ENCODE measurements at places on chromosomes 3 and 15.

DNA sequence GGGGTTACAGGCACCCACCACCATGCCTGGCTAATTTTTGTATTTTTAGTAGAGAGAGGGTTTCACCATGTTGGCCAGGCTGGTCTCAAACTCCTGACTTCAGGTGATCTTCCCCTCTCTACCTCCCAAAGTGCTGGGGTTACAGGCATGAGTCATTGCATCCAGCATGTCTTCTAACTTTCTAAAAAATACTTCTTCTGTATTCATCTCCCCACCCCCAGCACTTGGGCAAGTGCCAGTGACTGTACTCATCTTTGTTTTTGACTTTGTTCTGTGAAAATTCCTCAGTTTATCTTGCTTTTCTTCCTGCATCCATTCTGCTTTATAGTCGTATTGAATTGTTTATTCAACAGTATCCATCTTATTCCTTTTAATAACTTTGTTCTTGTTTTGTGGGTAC is 47.6 kb downstream of the ARIH1 start:
- peak; percentile 56 for DNase-seq

GRCh38 chr3:78495301-78495700 is 1272.5 kb downstream of the ROBO1 start:
- no peak for DNase-seq

DNA sequence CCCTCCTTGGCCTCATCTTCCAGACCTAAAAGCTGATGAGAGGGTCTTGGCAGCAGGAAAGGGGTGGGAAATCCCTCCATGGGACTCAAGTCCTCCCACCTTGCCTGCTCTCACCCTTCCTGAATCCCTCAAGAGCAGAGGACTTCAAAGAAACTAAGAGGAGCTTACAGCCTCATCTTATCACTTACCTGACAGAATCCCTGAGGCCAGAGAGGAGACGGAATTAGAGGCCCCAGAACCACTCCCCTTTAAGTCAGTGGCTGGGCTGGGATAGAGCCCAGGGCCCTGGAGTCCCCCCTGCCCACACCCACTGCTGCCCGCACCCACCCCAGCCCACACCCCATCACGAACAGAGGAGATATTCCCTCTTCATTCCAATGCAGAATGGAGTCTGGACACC is 15.2 kb downstream of the LOXL1 start:
- peak; percentile 75 for DNase-seq

DNA sequence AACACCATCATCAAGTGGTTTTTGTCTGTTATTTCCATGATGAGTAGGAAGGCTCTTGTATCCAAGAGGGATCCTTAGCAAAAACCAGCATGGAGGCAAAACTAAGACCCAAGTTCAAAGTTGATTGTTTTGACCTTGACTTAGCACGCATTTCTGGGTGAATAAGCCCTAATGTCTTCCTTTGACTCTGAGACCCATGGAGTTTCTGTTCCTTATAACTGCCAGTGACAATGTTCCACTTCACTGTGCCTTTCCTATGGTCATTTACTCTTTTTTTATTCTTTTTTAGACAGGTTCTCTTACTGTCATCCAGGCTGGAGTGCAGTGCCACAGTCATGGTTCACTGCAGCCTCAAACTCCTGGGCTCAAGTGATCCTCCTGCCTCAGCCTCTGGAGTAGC is 118.2 kb upstream of the MRPL3 start:
- DNase-seq, result no peak

- DNase-seq, result no peak
These were observed 612 bp downstream of the GJD2 start for GRCh38 chr15:34754171-34754601.

GRCh38 chr3:171269542-171269941 is 190.7 kb downstream of the TNIK start:
- no peak for DNase-seq

GRCh38 chr15:80026310-80026709 is 33.2 kb upstream of the ZFAND6 start:
- DNase-seq, result no peak

- DNase-seq, result no peak
These were observed 215.5 kb upstream of the LMCD1 start for GRCh38 chr3:8286086-8286485.

- DNase-seq, result no peak
These were observed 25.0 kb upstream of the RPP14 start for GRCh38 chr3:58281069-58281468.

- DNase-seq, result no peak
These were observed 47.2 kb upstream of the SMAD6 start for GRCh38 chr15:66654739-66655375.

GRCh38 chr3:58013973-58014649 is 5.9 kb downstream of the FLNB start:
- DNase-seq, result no peak

GRCh38 chr15:77312523-77312922 is 107.4 kb downstream of the PEAK1 start:
- DNase-seq, result no peak

GRCh38 chr3:143597774-143598652 is 250.3 kb downstream of the SLC9A9 start:
- no peak for DNase-seq

GRCh38 chr15:50685976-50686468 is 575 bp downstream of the TRPM7 start:
- peak; percentile 38 for DNase-seq

GRCh38 chr3:39183211-39184080 is 8.9 kb downstream of the XIRP1 start:
- no peak for DNase-seq

DNA sequence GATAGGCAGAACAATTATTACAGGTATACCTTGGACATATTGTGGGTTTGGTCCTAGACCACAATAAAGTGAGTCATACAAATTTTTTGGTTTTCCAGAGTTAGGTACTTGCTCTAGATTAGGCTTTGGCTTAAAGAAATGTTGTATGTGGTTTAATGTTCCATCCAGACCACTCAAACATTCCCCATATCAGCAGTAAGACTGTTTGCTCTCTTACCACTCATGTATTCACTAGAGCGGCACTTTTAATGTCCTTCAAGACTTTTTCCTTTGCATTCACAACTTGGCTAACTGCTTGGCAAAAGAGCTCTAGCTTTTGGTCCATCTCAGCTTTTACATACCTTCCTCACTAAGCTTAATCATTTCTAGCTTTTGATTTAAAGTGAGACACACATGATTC is 250.5 kb upstream of the SETMAR start:
- no peak for DNase-seq

GRCh38 chr3:185851959-185852358 is 27.1 kb upstream of the IGF2BP2 start:
- DNase-seq, result no peak

- DNase-seq, result peak; percentile 95
These were observed 8.8 kb upstream of the B3GNT5 start for GRCh38 chr3:183244219-183244618.

GRCh38 chr3:37729119-37729518 is 132.6 kb upstream of the CTDSPL start:
- DNase-seq, result no peak

DNA sequence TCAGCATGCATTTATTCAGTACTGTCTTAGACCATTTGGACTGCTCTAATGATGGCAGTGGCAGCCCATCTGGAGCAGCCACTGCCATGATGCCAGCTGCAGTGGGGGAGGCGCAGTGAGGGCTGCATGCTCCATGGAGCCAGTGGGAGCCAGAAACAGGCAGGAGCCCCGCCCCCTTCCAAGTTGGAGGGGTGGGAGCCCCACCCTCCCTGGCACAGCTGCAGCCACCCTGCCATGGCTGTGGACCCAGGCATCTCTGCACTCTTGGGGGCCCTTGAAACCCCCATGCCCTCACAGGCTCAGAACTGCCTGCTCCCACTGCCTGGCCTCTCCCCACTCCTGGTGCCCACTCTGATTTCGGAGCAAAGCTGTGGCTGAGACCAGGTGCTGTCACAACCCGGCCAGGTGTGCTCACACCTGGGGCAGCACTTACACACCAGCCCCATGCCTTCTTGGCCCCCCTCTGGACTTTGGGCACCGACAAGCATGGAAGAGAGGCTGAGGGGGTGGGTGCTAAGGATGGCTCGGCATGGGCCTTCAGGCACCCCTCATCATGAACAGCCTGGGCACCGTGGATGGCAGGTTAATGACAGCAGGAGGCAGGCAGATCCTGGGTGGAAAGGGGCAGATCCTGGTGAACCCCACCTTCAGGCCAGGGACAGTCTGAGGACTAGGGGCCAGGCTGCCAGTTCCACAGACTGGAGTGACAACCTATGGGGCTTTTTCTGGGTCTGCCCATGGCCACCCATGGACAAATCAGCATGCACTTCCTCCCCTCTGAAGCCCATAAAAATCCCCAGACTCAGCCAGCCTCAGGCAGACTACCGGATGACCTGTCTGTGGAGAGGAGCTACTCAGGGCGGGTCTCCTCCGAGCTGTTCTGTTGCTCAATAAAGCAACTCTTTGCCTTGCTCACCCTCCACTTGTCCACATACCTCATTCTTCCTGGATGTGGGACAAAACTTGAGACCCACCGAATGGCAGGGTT is 18.3 kb downstream of the TBC1D21 start:
- DNase-seq, result no peak

DNA sequence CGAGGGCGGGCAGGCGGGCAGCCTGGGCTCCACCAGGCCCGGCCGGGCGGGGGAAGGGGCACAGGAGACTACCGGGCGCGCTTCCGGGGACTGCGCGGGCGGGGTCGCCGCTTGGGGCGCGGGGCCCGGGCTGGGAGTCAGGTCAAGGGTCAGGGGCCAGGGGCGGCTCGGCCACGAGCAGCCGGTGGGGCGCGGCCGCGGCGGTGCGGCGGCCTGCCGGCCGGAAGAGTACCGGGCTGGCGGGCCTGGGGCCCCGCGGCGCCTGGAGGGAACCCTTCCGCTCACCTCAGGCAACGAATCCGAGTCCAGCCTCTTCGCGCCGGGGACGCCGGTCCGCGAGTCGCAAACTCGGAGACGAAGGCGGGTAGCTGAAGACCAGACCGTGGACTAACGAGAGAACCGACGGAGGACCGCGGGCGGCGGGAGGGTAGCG is 225 bp downstream of the RHOA start:
- DNase-seq, result no peak

DNA sequence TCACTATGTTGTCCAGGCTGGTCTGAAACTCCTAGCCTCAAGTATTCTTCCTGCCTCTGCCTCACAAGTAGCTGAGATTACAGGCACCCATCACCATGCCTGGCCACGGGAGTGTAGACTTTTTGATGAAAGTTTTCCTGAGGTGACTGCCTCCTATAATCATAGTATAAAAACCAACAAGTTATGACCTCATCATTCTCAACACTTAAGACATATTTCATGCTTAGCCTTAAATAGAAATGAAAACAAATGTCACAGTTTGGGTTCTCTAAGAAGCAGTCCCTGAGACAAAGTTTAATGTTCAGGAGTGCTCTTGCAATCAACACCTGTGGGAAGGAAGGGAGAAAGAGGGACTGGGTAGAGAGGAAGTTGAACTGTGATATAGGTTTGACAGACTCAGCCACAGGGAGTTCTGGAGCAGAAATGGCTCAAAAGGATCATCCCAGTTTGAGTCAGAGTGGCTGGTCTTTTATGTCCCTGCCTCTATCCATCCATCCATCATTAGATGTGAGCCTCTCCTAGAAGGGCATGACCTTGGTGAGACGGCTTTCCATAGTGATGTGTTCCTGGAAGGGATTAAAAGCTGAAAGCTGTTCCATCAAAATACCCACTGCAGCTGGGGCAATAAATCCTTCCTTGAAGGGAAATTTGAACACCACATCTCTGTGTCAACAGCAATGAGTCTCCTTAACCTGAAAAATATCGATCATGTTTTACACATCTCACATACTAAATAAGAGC is 16.2 kb upstream of the ABHD5 start:
- DNase-seq, result no peak

DNA sequence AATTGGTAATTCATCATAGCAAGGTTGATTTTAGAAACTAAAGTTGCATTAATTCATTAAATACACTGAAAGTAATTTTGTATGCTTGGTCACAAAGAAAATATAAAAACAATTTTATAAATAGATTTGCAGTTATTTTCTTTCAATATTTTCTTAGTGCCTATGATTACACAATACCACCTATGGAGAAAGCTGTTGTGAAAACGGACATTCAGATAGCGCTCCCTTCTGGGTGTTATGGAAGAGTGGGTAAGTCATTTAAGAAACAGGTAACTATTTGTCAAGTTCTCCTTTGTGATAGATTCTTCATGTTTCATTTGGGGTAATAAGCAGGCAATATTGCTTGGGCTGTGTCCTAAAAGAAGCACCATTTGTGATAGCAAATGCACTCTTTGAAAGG is 3.0 kb downstream of the DUT start:
- DNase-seq, result no peak

DNA sequence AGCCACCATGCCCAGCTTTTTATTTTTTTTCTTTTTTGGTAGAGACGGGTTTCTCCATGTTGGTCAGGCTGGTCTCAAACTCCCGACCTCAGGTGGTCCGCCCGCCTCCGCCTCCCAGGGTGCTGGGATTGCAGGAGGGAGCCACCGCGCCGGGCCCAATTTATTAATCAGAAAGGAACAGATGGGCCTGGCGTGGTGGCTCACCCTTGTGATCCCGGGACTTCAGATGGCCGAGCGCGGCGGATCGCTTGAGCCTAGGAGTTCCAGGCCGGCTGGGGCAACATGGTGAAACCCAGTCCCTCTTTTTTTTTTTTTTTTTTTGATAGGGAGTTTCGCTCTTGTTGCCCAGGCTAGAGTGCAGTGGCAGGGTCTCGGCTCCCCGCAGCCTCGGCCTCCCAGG is 64.6 kb downstream of the GOLGA6L7 start:
- no peak for DNase-seq

- no peak for DNase-seq
These were observed 148.1 kb downstream of the NEK11 start for GRCh38 chr3:131174752-131175151.

DNA sequence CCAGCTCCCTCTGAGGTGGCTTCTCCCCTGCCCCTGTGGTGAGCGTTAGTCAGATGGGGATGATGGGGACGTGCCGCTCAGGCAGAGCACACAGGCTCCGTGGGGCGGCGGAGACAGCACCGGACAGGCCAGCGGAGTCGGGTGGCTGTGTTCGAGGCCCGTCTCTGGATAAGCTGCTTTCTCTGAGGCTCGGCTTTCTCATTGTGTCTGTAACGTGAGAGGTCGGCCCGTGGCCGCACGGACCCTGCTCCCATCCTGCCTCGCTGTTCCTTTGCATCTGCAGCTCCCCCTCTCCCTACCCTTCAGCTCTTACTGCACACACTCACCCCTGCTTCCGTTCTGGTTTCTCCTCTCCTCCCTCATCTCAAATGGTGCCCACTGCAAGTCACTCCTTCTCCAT is 62.5 kb downstream of the FAM43A start:
- DNase-seq, result no peak

GRCh38 chr3:143433787-143434378 is 314.3 kb downstream of the CHST2 start:
- no peak for DNase-seq

GRCh38 chr3:158108445-158108985 is 1.4 kb upstream of the RSRC1 start:
- DNase-seq, result peak; percentile 5

- no peak for DNase-seq
These were observed 137.7 kb downstream of the BBX start for GRCh38 chr3:107660306-107660976.

- DNase-seq, result no peak
These were observed 10.3 kb downstream of the CCDC54 start for GRCh38 chr3:107387555-107387954.

- no peak for DNase-seq
These were observed 935.8 kb downstream of the IGSF11 start for GRCh38 chr3:118098827-118099226.

- DNase-seq, result no peak
These were observed 21.9 kb upstream of the OTOL1 start for GRCh38 chr3:161474741-161475140.

All from NCI-H226 (cell line).